ENCODE measurements at places on chromosomes 13 and 19.

DNA sequence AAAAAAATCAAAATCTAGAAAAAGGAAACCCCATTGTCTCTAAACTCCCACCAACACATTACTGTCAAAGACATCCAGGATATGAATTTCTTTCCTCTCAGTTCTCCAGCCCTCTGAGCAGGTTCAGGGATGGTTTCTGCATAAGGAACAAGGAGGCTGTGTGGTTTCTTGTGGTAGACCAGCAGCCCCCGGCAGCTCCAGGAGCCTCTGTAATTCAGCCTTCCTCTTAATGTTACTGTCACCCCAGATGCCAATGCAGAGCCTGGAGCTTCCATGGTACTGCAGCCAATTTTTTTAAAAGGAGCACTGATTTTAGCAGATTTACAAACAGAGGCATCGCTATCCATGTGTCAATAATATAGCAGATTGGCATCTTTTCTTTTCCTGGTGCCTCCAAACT lies 100.6 kb upstream of the FAM216B start:
- DNase-seq, result no peak

- DNase-seq, result no peak
Measured at GRCh38 chr13:40016953-40017660, 361.6 kb downstream of the COG6 start.

DNA sequence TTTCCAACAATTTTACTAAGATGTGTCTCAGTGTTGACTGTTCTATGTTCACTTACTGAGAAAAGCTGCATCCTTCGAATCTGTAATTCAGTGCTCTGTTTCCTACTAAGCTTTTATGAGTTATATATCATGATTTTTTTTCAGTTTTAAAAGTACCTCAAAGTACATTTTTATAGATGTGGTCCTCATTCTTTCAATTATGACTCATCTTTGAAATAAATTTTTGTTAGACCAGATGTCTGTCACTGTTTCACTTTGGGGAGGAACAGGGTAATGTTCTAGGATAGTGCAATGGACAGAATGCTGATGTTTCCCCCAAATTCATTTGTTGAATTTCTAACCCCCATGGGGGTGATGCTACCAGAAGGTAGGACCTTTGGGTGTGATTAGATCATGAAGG lies 74.8 kb downstream of the NALCN start:
- DNase-seq, result no peak

DNA sequence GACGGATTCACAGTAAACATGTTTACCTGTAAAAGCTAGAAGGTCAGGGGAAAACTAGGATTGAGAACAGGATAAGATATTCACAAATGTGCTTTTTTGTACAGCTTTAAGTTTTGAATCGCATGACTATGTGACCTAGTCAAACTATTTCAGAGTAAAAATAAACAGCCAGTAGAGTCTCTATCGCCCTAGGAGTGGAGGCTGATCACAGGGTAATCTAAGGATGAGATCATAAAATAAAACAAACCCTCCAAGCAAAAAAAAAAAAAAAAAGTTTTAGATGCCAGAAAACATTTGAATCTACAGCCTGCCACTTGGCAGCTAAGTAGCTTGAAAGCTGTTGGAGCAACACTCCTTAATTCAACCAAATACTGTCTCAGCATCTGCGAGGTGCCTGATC lies 26.8 kb downstream of the ZNF350 start:
- no peak for DNase-seq

DNA sequence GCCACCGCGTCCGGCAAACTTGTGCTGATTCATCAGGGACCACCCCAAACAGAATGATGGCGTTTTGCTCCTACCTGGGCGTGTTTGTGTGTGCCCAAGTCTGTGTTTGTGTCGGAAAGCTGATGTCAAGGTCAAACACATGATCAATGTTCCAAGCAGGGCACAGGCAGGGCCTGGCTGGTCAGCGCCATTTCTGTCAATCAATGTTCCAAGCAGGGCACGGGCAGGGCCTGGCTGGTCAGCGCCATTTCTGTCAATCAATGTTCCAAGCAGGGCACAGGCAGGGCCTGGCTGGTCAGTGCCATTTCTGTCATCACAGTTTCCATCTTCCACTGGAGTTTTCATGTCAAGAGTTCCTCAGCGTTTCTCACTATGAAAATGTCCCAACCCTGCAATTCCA lies 14.9 kb upstream of the GRTP1 start:
- DNase-seq, result no peak

- DNase-seq, result no peak
Measured at GRCh38 chr13:94623316-94623715, 21.7 kb downstream of the GPR180 start.

DNA sequence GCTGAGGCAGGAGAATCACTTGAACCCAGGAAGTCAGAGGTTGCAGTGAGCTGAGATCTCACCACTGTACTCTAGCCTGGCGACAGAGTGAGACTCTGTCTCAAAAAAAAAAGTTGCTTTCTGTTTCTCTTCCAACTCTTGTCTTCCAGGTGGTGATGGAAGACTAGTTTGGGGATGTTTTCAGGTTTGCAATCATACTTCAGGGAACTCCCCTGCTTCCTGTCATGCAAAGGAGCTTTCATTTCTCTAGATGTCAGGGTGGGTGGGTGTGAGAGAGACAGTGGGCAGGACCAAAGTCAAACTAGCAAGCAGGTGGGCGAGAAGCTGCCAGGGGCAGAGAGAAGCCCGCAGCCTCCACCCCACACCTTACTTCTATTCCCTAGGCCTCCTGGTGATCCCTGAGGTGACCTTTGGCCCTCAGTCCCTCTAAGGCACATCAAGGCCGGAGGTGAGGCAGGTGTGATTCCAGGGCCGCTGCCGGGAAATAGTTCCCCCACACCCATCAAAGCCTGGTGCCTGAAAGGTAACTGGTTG lies 25.7 kb downstream of the CCNE1 start:
- DNase-seq, result no peak

DNA sequence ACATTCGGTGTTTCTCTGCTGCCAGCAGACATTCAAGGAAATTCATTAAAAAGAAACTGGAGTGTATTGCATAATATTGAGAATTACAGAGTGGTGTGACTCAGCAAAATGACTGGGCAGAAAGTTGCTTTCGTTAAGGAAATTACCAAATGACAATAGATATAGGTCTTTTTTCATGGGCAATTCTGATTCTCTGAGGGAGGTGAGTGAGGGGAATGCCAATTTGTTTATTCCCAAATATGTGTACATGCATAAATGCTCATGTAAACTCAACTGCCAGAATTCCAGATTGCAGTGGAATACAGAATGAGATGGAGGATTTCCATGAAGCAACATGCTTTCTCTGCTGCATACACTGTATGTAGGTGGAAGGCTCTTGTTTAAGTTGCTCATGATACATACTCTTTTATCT lies 1730.1 kb downstream of the SLITRK5 start:
- no peak for DNase-seq

GRCh38 chr13:28707629-28708427 lies 10.9 kb downstream of the SLC46A3 start:
- no peak for DNase-seq

- DNase-seq, result peak; percentile 70
Measured at GRCh38 chr19:531753-532560, at the start of gene CDC34. TSS of gene CDC34 (plus strand) at chr19:531760. CDS start at chr19:531932, 172 bp downstream.

DNA sequence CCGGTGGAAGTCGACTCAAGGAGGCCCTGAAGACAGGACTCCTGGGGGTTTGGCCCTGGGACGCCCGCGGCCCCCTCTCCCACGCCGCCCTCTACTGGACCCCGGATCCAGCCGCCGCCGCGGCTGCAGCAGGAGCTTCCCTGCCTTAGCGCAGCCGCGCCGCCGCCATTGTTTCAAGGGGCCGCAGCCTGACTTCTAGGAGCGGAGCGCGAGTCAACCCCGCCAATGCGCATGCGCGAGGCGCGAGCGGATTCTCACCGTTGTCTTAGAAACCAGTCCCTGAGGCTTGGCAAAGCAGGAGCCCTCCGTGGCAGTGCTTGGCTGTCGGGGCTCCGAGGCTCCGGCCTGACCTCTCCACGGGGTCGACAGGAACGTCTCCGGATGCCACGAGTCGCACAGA lies 19.1 kb upstream of the ZNF420 start:
- no peak for DNase-seq

- DNase-seq, result no peak
Measured at GRCh38 chr13:52599037-52599847, 43.0 kb upstream of the HNRNPA1L2 start.

- no peak for DNase-seq
Measured at GRCh38 chr13:45849408-45849807, 2.1 kb downstream of the SIAH3 start.

DNA sequence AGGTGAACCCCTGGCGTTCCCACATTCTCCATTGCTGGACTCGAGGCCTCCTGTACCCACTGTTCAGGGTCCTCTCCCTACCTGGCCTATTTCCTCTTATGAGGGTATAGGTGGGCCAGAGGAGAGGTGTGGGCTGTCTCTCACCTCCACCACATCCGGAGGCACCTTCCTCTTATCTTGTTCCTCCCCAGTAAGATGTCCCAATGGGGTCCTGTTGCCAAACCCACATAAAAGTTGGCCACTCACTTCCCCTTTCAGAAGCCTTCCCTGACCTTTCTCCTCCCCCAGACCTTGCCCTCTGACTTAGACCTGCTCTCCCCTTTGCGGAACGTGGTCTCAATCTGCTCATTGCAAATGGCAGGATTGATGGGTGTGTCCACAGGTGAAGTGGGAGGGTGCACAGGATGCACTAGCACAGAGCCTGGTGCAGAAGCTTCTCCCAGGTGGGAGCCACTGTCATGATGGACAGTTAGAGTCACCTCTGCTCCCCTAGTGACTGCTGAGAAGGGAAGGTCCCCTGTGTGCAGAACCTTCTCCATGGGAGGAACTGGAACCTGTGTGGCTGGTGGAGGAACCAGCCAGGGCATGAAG lies 1.3 kb downstream of the CYP4F3 start:
- no peak for DNase-seq

- peak; percentile 2 for DNase-seq
Measured at GRCh38 chr13:82847595-82847994, 1034.7 kb downstream of the SLITRK1 start.

GRCh38 chr19:28569132-28570131 lies 643.5 kb downstream of the UQCRFS1 start:
- DNase-seq, result no peak

DNA sequence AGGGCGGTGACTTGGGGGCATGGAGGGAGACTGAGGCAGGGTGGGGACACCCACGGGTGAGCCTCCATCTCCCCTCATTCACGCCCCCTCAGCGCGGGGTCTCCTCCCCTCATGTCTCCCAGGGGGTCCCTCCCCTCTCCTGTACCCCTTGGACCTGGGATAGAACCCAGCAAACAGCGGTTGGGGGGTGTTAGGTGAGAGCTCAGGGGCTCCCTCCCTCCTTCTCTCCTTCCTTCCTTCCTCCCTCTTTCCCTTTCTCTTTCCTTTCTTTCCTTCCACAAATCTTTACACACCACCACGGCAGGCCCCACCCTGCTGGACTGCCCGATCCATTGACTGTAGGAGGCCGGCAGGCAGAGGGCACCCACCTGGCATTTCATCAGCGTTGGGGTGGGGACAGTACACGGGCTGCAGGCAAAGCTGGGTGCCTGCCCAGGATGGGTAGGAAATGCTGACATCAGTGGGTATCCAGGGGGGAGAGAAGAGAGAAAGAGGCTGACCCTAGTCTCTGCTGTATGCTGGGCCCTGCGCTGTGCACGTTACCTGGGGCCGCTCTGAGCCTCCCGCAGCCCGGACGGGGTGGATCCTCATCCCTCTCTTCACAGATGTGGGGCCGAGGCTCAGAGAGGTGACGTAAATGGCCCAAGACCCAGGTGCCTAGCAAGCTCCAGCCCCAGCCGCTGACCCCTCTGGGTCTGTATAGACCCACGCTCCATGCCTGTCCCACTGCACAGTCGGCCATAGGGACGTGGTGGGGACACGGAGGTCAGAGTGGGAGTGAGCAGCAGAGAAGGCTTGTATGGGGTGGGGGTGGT lies 3.5 kb downstream of the SSC5D start:
- no peak for DNase-seq

DNA sequence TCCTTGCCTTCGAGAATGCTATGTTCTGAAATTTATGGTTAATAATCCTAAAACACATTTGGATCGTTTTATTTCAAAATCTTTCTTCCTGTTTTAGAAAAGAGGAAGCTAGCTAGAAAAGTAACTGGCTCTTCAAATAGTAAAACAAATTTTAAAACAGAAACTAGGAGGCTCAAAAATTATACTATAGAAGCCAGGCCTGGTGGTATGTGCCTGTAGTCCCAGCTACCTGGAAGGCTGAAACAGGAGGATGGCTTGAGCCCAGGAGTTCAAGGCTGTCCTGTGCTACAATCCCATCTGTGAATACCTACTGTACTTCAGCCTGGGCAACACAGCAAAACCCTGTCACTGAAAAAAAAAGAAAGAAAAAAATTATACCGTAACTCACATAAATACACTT lies 57.9 kb downstream of the ELF1 start:
- DNase-seq, result no peak

DNA sequence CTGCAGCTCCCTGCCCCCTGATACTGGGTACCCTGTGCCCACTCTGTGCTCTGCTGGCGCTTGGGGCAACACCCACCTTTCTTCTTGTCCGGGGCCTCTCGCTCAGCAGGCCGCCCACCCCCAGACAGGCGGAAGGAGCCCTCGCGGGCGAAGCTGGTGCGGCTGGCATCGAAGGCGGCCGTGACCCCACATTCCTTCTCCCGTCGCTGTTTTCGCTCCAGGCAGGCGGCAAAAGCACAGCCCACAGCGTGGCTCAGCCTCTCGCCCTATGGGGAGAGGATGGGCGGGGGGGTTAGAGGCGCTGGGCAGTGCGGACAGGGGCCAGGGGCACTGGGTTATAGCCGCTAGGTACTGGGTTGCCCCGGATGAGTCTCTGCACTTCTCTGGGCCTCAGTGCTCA lies 13.3 kb downstream of the NUMBL start:
- DNase-seq, result no peak

DNA sequence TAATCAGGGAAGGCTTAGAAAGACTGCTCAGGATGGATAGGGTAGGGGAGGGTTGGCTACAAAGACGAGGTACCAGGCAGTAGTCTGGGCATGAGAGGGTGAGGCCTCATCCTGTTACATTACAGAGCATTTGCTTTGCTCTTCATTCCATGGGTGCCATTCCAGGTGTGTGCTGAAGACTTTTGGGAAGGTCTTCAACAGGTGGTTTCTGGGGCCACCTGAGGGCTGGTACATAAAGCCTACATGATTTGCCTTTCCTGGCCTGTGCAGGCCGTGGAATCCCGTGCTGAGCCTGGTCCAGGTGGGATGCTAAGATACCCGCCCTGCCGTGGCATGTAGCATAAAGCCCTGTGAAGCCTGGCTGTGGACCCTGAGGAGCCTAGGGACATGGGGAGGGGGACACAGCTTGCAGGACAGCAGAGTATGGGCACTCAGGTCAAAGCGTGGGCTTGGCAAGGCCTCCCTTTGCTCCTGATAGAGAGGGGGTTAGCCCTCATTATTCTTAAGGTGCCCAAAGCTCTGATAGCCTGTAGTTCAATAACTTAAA lies 55.6 kb upstream of the ZNF536 start:
- no peak for DNase-seq

Measured in right kidney (tissue), 9 donors.